ENCODE measurements at places on chromosomes 3 and 15.

DNA sequence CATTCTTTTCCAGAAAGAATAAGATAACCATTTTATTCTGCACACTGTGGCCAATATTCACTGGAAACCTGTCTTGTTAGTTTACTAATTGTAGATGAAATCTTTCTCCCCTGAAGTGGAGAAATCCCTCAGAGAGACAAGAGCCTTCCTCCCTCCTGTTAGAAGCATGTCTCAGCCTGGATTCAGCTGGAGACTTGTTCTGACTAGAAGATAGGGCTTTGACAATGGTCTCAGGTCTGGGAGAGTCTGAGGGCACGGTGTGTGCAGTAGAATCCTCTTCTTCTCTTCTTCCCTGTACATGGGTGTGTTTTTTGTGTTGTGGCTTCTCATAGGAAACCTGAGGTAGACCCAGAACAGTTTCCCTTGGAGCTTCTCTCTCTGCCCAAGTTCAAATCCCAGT lies 19.9 kb downstream of the CCK start:
- no peak for DNase-seq

DNA sequence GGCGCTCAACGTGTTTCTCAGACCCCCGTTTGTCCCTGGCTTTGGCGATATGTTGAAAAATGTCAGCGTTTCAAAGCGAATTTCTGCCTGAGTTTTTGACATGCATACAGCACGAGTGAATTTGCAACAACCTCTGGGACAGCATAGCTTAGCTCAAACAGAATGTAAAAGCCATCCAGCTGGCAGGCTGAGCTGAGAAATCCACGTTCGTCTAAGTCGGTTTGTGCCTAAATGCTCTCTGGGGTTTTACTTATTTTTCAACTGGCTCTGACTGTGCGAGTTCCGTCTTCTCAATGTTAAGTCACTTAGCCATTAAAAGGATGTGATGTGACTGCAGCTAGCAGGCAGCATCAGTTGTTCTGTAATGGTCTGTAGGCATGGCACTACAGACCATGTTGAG lies 243.5 kb upstream of the SLCO3A1 start:
- DNase-seq, result no peak

DNA sequence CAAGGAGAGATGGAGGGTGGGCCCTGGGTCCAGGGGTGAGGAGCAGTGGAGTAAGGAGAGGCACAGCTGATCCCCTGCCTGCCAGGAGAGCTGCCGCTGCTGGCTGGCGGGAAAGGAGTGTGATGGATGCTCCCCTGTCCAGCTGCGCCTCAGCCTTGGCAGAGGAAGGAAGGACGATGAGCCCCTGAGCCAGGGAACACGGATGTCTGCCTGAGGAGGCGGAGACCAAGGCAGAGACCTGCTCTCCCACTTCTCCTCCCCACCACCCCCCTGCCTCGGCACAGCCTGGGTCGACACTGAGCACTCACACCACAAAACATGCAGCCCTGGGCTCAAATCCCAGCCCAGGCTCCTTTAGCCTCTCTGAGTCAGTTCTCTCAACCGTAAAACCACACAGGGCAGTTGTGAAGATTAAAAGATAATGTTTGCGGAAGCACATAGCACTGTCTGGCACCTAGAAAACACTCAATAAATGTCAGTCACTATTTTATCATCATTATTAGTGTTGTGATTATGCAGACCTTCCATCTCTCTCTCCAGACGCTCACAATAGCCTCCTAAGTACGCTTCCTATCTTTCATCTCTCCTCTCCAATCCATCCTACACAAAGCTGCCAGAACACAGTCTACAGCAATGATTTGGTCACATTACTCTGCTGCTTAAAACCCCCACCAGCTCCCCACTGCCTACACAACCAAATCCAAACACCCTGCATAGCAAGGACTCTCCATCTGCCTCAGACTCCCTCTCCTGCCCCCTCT lies 52.2 kb downstream of the SEMA5B start:
- DNase-seq, result peak; percentile 68

DNA sequence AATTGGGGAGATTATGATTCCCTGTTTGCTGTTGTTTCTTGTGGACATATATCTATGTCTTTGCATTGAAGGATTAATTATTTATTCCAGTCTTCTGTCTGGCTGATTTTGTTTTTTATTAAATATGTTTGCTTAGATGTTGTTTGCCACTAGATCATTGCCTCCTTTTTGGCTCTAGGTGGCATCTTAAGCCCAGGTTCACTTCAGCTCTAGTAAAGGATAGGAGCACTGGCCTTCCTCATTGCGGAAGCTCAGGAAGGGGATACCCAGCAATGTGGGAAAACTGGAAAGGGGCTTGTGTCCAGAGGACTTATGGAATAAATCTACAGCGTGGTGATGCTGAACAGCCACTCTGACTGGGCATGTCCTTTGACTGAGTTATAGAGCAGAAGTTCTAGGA lies 821.6 kb downstream of the PDCD6IP start:
- DNase-seq, result no peak

- DNase-seq, result no peak
Observed at GRCh38 chr3:161413855-161414210, 42.5 kb upstream of the SPTSSB start.

DNA sequence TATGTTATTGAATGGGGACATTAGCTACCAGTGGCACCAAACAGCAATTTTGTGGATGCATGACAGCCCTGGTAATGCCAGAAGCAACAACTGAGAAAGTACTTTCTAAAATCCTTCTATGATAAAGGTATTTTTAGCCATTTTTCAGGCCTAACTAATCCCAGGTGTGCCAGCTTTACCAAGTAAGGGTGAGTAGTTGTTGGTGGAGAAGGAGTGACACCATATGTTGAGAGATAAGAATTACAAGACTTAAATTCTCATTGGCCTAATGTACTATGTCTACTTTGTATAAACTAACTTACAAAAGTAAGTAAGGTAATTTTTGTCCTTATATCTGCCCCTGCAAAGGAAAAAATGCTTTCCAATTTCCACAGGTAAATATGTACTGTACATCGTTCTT lies 4.1 kb upstream of the COX17 start:
- no peak for DNase-seq
